GM23248 (cell line): ENCODE measurements at places on chromosomes 5 and 9. TPM values are rescaled to one million over a fixed set of nuclear protein-coding genes. Genes with fewer than 3 reads are reported as not detected.

TEX48 gene
- polyA plus RNA-seq = not detected in 2 replicates

TEK gene
- 4.3 and 5.0 TPM in 2 replicates for polyA plus RNA-seq

TMEM215 gene
- not detected in 2 replicates for polyA plus RNA-seq

SNAPC3 gene
- 31.2 and 31.9 TPM in 2 replicates for polyA plus RNA-seq

ARL14EPL gene
- polyA plus RNA-seq = not detected in 2 replicates

BICD2 gene
- polyA plus RNA-seq = 25.6 and 27.5 TPM in 2 replicates

PCA3 gene
- not detected in 2 replicates for polyA plus RNA-seq

ECSCR gene
- 0.41 and 0.49 TPM in 2 replicates for polyA plus RNA-seq

AQP7 gene
- not detected in 2 replicates for polyA plus RNA-seq

HEMGN gene
- not detected in 2 replicates for polyA plus RNA-seq

RNF183 gene
- not detected in 2 replicates for polyA plus RNA-seq

LRRC19 gene
- polyA plus RNA-seq = 0.10 TPM in 1 of 2 replicates, not detected in the other

KCNV2 gene
- polyA plus RNA-seq = not detected in 2 replicates

MRPS2 gene
- polyA plus RNA-seq = 51.7 and 55.3 TPM in 2 replicates

PIP5KL1 gene
- polyA plus RNA-seq = 8.8 and 9.4 TPM in 2 replicates

FGFR4 gene
- 0.10 TPM in 1 of 2 replicates, not detected in the other for polyA plus RNA-seq

PRUNE2 gene
- 2.0 and 2.8 TPM in 2 replicates for polyA plus RNA-seq

PCDHA1 gene
- polyA plus RNA-seq = not detected in 2 replicates

SEMA6A gene
- polyA plus RNA-seq = 0.38 and 0.79 TPM in 2 replicates

TMOD1 gene
- polyA plus RNA-seq = 0.34 and 0.43 TPM in 2 replicates

KCNMB1 gene
- not detected in 2 replicates for polyA plus RNA-seq

PELO gene
- polyA plus RNA-seq = 25.0 and 25.2 TPM in 2 replicates

RUSC2 gene
- 31.7 and 34.0 TPM in 2 replicates for polyA plus RNA-seq

GRXCR2 gene
- polyA plus RNA-seq = not detected in 2 replicates

FRRS1L gene
- polyA plus RNA-seq = 0.20 TPM in 1 of 2 replicates, not detected in the other

CDHR2 gene
- not detected in 2 replicates for polyA plus RNA-seq

SHLD3 gene
- polyA plus RNA-seq = 2.3 and 2.6 TPM in 2 replicates

SLCO4C1 gene
- not detected in 2 replicates for polyA plus RNA-seq

LYSMD3 gene
- 19.7 and 22.6 TPM in 2 replicates for polyA plus RNA-seq

PCDHB15 gene
- 1.5 and 1.9 TPM in 2 replicates for polyA plus RNA-seq

ITGA1 gene
- polyA plus RNA-seq = 8.1 and 8.9 TPM in 2 replicates

CAMLG gene
- polyA plus RNA-seq = 42.2 and 45.0 TPM in 2 replicates

SLC46A2 gene
- 0.10 TPM in 1 of 2 replicates, not detected in the other for polyA plus RNA-seq

AK8 gene
- 0.22 and 0.89 TPM in 2 replicates for polyA plus RNA-seq

NCS1 gene
- polyA plus RNA-seq = 4.7 and 5.7 TPM in 2 replicates

ANKH gene
- 42.3 and 45.9 TPM in 2 replicates for polyA plus RNA-seq

LECT2 gene
- polyA plus RNA-seq = 0.41 and 0.51 TPM in 2 replicates

PCDHB10 gene
- polyA plus RNA-seq = 0.86 and 1.3 TPM in 2 replicates
